ENCODE measurements at places on chromosomes 1 and 21.

DNA sequence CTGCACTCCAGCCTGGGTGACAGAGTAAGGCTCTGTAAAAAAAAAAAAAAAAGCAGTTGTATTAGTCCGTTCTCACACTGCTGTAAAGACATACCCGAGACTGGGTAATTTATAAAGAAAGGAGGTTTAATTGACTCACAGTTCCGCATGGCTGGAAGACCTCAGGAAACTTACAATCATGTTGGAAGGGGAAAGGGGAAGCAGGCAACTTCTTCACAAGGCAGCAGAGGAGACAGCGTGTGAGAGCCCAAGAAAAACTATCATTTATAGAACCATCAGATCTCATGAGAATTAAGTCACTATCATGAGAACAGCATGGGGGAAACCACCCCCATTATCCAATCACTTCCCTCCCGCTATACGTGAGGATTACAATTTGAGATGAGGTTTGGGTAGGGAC, 151.7 kb upstream of the NR5A2 start:
- no peak for DNase-seq

GRCh38 chr1:60599574-60599973, 482.8 kb upstream of the NFIA start:
- DNase-seq: no peak

GRCh38 chr1:177480741-177481305, 310.1 kb downstream of the BRINP2 start:
- no peak for DNase-seq

- no peak for DNase-seq
Measured at GRCh38 chr1:56715156-56715555, 70.0 kb downstream of the PRKAA2 start.

DNA sequence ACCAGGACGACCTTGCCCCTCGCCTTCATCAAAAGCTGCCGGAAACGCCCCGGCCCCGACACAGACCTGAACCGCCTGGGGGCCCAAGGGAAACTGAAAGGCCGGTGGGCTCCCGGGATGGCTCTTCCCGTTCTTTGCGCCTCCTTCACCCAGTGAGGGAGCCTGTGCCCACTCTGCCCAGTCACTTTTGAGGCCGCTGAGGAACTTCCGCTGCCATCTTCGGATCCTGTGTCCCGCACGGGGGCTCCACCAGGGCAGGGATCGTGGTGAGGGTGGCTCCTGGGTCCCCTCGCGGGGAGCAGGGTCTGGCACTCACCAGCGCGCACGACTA, 104.0 kb downstream of the PPIAL4G start:
- DNase-seq: no peak
